ENCODE measurements at places on chromosomes 11 and 22.

DNA sequence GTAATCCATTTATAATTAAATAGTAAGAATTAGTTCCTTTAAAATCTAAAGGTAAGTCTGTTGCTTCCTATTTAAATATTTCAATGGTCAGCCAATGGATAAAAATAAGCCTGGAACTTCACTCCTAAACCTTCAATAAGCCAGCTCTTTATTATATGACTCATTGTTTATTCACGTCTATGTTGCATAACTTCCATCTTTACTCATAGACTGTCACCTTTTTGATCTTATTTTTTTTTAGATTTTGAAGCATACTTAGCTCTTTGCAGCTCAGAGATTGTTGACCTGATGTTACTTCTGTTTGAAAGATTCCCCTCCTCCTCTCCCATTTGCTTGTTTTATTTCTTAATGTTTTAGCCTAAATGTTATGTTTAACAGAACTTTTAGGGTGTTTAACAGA, 1571.2 kb upstream of the RAG2 start:
- DNase-seq, result no peak

DNA sequence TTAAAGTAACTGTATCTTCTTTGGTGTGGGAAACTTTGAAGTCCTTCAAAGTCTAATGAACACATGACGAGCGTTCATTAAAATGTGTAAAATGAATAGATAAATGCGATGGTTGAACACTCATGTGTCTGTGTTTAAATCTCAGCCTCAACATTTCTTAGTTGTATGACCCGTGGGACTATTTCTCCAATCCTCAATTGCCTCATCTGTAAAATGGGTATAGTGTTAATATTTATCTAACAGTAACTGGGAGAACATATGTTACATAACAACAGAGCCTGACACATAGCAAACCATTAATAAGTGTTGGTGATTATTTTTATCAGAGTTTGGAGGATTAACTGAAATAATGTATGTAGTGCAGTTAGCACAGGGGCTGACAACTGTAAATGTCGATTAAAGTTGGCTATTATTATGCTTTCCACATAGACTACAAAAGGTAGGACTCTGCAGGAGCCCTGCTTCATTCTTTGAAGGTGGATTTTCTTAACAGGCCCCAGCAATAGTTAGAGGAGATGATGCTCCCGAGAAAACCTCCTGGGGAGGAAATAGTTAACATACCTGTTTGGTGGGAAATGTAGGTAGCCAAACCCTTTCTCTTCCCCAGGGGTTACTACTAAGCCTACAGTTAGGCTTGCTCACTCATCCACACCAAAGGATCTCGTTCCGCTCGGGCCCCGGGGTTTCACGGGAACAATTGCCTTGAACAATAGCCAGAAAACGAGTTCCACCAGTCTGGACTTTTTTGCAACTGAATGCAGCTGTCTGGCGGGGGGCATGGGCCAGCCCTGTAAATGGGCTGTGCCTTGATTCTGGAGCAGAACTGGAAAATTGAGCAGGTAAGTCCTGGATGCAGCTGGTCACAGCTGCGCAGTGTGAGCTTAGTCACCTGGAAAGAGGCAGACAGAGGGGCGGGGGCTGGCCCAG, 133.4 kb downstream of the DBX1 start:
- no peak for DNase-seq

GRCh38 chr11:111797145-111797581, 31.0 kb upstream of the PPP2R1B start:
- no peak for DNase-seq

DNA sequence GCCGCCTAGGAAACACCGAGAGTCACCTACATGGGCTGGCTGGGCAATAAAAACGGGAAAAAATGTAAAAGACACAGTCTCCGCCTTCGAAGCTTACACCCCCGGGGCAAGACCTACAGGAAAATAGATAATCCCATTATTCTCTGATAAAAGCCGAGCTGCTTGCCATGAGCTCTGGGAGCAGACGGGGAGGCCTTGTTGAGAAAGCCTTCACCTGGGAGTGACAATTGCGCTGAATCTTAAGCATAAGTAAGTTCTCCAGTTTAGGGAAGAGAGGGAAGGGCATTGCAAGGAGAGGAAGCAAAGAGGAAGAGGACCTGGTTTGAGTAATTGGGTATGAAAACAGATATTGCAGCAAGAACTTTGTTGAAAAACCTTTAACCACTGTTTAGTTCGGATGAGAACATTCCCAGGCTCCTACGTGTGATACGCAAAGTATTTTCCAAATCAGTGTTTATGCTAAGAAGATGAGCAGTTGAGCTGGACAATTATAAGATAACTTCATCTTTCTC, 813 bp upstream of the BTBD10 start:
- DNase-seq, result no peak

DNA sequence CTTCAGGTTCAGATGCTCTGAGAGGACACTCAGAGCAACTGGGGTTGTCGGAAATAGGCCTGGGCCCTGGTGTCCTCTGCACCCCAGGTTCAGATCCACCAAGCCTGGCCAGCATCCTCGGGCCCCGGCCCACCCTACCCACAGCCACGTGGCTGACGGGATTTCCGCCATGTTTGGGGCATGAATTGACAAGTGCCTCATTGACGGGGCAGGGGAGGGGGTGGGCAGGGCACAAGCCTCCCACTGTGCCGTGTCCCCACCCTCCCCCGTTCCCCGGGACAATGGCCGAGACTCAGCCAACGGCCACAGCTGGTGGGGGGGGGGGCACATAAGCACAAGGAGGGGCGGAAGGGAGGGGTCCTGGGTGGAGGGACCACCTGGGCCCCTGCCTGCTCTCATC, 8.5 kb downstream of the MYRF start:
- DNase-seq, result no peak

- DNase-seq, result no peak
These were observed 457.2 kb upstream of the CADM1 start for GRCh38 chr11:115961159-115962003.

- no peak for DNase-seq
These were observed 4.0 kb downstream of the MS4A8 start for GRCh38 chr11:60703374-60703773.

DNA sequence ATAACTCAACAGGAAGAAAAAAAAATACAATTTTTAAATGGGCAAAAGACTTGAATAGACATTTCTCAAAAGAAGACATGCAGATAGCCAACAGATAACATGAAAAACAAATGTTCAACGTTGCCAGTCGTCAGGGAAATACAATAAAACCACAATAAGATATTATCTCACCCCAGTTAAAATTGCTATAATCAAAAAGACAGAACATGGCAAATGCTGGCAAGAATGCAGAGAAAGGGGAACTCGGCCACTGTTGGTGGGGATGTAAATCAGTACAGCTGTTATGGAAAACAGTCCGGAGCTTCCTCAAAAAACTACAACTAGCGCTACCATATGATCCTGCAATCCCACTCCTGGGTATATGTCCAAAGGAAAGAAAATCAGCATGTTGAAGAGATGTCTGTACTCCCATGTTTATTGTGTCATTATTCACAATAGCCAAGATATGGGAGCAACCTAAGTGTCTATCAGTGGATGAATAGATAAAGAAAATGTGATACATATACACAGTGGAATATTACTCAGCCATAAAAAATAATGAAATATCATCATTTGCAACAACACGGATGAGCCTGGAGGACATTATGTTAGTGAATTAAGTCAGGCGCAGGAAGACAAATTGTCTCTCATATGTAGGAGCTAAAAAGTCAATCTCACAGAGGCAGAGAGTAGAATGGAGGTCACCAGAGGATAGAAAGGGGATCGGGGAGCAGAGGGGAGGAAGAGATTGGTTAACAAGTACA, 12.2 kb upstream of the CYTH4 start:
- no peak for DNase-seq

GRCh38 chr11:67369801-67370284, 3.6 kb downstream of the CLCF1 start:
- DNase-seq, result no peak

DNA sequence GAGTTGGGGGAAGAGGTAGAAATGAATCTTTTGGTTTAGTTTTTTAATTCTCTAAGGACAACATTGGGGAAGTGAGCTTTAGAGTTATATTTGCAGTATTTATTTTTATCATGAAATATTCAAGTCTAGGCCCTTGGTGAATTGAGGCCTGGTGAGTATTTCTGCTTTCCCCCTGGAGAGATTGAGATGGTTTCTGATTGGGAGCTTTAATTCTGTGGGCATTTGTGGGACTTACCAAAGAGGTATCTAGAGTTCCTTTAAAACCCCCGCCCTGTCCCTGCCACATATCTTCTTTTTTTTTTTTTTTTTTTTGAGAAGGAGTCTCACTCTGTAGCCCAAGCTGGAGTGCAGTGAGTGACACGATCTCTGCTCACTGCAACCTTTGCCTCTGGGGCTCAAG, 9.6 kb downstream of the ACO2 start:
- DNase-seq, result no peak

- no peak for DNase-seq
These were observed 7.3 kb upstream of the OR51A2 start for GRCh38 chr11:4962816-4963215.

- no peak for DNase-seq
These were observed 15.1 kb upstream of the IGSF9B start for GRCh38 chr11:133971881-133972280.

GRCh38 chr11:82636615-82637014, 97.0 kb downstream of the FAM181B start:
- no peak for DNase-seq

GRCh38 chr11:7965386-7965785, at the start of gene NLRP10:
NLRP10 (minus strand) TSS chr11:7965447; CDS start chr11:7963495, 1,952 bp downstream.
- no peak for DNase-seq

- DNase-seq, result no peak
These were observed 131.2 kb downstream of the BUD13 start for GRCh38 chr11:116641561-116642045.

DNA sequence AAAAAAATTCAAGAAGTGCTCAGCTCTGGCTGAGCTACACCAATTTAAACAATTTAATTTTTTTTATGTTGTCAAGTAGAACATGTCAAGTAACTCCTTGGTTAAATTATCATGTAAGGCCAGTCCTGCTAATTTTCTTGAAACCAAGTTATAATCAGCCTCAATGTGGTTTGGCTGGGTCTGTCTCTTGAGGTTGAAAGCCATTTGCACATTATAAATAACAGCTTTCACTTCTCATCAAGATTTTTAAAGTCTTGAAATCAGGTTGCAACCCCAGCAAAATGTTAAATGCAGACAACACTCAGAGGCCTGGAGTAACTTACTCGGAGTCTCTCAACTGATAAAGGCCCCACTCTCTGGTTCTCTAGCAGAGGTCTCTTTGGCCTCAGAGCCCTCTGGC, 324.4 kb downstream of the BRD1 start:
- no peak for DNase-seq

GRCh38 chr22:46465793-46466192, 71.6 kb downstream of the CELSR1 start:
- DNase-seq, result no peak

All from activated naive CD4-positive, alpha-beta T cell (primary cell).